ENCODE measurements at places on chromosomes 11 and 22.

DNA sequence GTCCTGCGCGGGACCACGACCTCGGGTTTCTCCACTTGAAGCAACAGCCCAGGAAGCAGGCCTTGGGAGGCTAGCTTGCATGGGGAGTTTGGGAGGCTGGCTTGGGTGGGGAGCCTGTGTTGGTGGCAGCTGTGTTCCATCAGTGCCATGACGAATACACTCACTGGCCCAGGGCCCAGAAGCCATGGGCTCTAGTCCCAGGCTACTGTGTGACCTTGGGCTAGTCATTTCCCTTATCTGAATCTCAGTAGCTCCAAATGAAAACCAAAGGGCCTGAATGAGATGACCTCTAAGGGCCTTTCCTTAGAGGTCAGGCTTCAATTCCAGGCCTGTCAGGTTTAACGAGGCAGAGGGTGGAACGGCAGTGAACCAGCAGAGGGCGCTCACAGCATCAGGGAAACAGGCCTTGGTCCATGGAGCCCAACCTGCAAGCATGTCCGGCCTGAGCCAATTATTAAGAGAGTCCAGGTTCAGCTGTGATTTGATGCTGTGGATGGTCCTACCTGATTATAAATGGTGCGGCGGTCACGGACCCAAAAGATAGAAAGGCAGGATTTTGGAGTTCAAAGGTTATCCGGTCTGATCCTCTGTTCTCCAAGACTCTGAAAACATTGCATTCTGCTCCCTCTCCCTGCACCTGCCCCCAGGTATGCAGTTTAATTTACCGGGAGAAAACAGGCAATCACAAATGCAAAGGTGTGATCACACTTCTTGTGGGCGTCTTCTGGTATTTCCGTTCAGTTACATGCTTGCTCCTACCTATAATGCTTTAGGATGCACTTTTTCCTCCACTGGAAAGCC, 15.9 kb downstream of the PTPN5 start:
- DNase-seq = peak; percentile 22

GRCh38 chr11:76615950-76616349, 54.6 kb downstream of the LRRC32 start:
- no peak for DNase-seq

- no peak for DNase-seq
These were observed 337.6 kb downstream of the TBC1D22A start for GRCh38 chr22:47100019-47100418.

DNA sequence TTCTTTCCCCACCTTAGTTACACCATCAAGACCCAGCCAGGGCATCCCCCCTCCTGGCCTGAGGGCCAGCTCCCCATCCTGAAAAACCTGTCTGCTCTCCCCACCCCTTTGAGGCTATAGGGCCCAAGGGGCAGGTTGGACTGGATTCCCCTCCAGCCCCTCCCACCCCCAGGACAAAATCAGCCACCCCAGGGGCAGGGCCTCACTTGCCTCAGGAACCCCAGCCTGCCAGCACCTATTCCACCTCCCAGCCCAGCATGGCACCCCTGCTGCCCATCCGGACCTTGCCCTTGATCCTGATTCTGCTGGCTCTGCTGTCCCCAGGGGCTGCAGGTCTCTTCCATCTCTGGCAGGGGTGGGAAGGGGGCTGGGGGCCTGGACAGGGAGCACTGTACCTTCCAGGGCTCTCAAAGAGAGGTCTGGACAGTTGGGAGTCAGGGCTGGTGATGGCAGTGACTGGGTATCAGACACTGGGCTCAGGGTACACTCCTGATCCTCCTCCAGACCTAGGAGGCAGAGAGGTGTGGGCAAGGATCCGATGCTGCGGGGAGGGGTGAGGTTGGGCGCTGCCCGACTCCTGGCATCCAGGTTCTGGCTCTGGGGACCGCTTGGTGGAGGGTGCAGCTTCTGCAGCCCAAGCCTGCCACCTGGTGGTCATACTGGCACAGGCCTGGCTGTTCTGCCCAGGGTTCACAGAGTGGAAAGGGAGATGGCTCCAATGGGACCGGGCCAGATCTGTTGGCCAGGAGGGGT, at the start of gene UPK2:
Gene UPK2 (plus strand): TSS at position 205 of the 753 bp plus-strand sequence. CDS start 53 bp downstream, at position 258.
- peak; percentile 85 for DNase-seq

GRCh38 chr22:43884600-43885318, 7.1 kb downstream of the PNPLA5 start:
- DNase-seq = peak; percentile 48

- no peak for DNase-seq
These were observed 35.9 kb upstream of the LYVE1 start for GRCh38 chr11:10604340-10604748.
